ENCODE measurements at places on chromosomes 12 and 14.
A peak's percentile ranks its signal among the peaks of the same experiment; 100 is the strongest.

- DNase-seq = peak; percentile 83
These were observed 24.8 kb downstream of the KLRK1 start for GRCh38 chr12:10364815-10365622.

DNA sequence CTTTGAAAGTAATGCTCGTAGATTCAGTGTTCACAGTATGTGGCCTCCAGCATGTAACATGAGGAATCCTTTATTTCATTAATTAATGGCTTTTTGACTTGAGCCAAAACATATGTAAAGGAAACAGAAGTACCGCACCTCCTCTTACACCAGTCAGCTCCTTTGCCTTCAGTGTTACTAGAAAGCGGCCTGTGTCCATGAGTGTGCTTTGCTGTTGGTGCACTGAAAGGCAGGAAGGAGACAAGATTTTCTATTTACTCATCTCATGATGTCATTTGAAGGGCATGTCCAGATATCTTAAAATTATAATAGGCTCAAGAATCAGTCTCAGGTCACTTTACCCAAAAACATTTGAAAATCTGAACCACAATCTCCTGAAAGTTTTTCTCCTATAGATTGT lies 9.9 kb upstream of the CCT2 start:
- DNase-seq = no peak

DNA sequence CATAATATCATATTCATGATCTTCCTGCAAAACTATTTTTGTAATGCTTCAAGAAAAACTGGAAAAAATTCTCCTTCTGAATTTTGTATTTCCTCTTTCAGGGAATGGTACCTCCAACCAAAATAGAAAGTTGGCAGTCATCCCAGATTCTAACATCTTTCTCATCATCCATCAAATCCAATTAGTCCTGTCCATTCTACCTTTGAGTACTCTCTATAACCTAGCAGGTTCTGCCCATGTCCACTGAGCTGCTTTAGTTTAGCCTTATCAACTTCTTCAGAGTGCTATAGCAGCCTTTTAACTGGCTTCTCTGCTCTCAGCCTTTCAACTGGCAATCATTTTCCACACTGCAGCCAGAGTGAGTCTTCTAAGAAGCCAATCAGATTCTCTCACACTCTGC lies 236.2 kb downstream of the AKAP6 start:
- DNase-seq = no peak

GRCh38 chr14:56144176-56144575 lies 26.0 kb downstream of the PELI2 start:
- DNase-seq = no peak

- no peak for DNase-seq
These were observed 67.2 kb downstream of the GNS start for GRCh38 chr12:64691795-64692583.

GRCh38 chr14:64844969-64845536 lies 34.7 kb downstream of the SPTB start:
- no peak for DNase-seq

DNA sequence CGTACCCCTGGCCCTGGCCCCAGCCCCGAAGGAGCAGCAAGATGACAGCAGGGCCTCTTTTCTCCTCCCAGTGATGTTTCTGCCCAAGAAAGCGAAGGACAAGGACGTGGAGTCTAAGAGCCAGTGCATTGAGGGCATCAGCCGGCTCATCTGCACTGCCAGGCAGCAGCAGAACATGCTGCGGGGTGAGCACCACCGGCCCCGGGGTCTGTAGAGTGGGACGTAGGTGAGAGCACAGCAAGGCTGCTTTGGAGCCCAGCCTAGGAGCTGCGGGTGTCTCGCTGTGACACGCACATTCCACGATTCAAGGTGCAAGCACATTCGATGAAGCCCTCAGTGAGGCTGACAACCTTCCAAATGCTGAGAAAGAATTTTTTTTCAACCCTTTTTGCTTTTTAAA lies 5.2 kb upstream of the TEX22 start:
- DNase-seq = no peak

GRCh38 chr12:93086288-93086727 lies 157.2 kb upstream of the EEA1 start:
- no peak for DNase-seq

- DNase-seq = no peak
These were observed 949 bp upstream of the KIF21A start for GRCh38 chr12:39443929-39444209.

GRCh38 chr12:70788774-70789173 lies 131.8 kb downstream of the PTPRR start:
- no peak for DNase-seq

GRCh38 chr12:8668441-8668840 lies 5.8 kb upstream of the MFAP5 start:
- peak; percentile 56 for DNase-seq

- no peak for DNase-seq
These were observed 395.2 kb upstream of the DCN start for GRCh38 chr12:91577586-91578539.

DNA sequence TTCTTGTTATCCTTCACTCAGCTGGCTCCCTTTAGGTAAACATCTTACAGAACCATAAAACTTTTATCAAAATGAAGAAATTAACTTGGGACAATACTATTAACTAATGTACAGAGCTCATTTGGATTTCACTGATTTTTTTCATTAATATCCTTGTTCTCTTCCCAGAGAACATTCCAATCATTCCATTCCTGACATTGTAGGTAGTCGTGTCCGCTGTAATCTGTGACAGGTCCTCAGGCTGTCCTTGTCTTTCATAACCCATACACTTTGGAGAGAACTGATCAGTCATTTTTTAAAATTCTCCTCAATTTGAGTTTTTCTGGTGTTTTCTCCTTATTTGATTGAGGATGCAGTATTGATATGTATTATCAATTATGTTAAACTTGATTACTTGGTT lies 916.8 kb downstream of the GALC start:
- DNase-seq = no peak

GRCh38 chr14:81222126-81222525 lies 1.4 kb upstream of the GTF2A1 start:
- DNase-seq = no peak

- no peak for DNase-seq
These were observed 41.5 kb downstream of the IFT81 start for GRCh38 chr12:110165540-110166159.

GRCh38 chr12:28415755-28416154 lies 225.5 kb downstream of the CCDC91 start:
- DNase-seq = no peak

GRCh38 chr12:77995436-77996167 lies 164.9 kb downstream of the NAV3 start:
- DNase-seq = no peak

DNA sequence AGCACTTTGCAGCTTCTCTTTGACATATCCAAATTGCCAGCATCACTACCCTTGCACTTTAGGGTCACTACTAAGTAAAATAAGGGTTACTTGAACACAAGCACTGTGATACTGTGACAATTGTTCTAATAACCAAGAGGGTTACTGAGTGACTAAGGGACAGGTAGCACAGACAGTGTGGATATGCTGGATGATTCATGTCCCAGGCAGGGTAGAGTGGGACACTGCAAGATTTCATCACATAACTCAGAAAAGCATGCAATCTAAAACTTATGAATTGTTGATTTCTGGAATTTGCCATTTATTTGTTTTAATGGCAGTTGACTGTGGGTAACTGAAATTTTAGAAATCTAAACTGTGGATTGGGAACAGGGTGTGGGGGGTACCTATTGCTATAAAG lies 218.8 kb downstream of the KITLG start:
- no peak for DNase-seq

DNA sequence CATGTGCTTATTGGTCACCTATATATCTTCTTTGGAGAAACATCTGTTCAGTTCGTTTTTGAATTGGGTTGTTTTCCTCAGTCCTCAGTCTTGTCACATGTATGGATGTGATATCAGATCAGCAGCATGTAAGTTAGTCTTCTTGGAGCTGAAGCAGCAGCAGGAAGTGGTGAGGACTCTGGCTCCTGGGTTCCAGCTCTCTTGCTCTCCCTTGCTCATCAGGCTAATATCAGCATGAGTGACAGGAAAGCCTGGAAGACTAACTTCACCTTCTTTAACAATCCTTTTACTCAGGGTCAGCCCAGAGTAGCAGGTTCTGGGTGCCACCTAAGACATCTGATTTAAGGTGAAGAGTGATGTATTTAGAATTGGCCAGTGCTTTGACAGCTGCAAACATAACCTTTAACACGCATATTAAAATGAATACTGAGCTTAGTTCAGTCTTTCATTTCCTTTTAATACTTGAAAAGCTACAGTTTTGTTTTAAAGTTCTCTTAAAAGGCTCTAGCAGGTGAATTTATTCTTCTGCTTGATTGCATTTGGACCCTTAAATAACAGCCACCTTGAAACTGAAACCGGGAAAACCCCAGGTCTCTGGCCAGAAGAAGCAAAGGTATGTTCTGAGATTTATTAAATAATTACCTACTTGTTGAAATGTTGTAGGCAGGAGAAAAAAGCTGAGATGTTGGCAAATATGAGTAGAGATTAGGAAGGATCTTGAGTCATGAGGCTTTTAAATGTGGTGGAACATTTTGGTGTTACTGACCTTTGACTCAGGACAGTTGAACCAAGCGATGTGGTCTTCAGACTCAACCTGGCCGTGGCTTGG lies 54.3 kb downstream of the DRAM1 start:
- DNase-seq = no peak

- no peak for DNase-seq
These were observed 715 bp downstream of the CACNB3 start for GRCh38 chr12:48818831-48819590.

- DNase-seq = no peak
These were observed 23.6 kb downstream of the TRHDE start for GRCh38 chr12:72295744-72296143.

- DNase-seq = no peak
These were observed 36.5 kb downstream of the RILPL1 start for GRCh38 chr12:123497065-123497464.

DNA sequence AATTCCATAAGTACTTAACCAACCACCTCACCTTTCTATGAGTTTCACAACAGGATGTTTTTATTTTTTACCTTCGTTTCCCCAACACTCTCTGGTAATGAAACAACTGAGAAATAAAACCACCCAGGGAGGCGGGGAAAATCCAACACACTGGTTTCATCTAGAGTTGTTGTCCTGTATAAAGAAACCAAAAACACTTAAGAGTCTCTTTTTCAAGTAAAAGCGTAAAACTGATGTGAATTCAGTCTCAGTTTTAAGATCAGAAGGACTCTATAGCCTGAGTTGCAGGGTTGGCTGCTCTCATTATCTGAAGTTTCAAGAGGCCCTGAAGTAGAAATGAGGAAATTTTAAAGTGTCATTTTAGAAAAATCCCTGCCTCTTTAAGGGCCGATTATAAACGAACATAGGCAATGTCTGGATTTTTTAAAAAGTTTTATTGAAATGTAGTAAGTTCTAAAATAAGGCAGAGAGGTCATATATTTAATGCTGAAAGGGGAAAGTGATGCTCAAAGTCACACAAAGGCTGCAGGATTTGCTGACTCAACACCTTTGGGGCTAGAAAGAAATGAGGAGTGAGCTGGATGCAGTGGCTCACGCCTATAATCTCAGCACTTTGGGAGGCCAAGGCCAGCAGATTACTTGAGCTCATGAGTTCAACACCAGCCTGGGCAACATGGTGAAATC lies 27.2 kb downstream of the HIGD1C start:
- no peak for DNase-seq

All from putamen (tissue), 1 donor.